ENCODE measurements at places on chromosomes 7 and 10.
A peak's percentile ranks its signal among the peaks of the same experiment; 100 is the strongest.

GRCh38 chr7:127377425-127377824 lies 15.1 kb downstream of the ZNF800 start:
- DNase-seq, result no peak

DNA sequence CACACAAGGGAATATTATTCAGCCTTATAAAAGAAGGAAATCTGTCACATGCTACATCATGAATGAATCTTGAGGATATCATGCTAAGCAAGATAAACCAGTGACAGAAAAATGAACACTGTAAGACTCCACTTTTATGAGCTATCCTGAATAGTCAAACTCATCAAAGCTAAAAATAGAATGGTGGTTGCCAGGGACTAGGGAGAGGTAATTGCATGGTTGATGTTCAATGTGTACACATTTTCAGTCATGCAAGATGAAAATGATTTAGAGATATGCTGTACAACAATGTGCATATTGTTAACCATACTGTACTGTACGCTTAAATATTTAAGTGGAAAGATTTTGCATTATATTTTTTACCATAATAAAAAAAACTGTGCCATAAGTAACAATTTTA lies 1349.1 kb downstream of the XPNPEP1 start:
- no peak for DNase-seq

- no peak for DNase-seq
Measured at GRCh38 chr10:25912866-25913265, 21.2 kb upstream of the MYO3A start.

DNA sequence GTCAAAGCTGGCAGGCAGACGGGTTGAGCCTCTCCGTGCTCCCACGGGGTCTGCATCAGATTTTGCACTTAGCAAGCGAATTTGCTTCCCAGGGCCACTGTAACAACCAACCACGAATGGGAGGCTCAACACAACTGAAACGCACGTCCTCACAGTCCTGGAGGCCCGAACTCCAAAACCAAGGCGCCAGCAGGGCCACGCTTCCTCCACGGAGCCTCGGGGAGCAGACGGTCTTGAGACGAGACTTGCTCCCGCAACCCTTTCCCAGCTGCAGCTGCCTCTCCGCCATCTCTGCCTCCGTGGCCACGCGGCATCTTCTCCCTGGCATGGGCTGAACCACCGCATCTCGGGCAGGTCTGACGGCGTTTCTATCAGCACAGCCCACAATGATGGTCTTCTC lies 30.2 kb upstream of the INSIG1 start:
- DNase-seq, result no peak

GRCh38 chr7:76326646-76327233 lies 24.3 kb downstream of the HSPB1 start:
- DNase-seq, result no peak

DNA sequence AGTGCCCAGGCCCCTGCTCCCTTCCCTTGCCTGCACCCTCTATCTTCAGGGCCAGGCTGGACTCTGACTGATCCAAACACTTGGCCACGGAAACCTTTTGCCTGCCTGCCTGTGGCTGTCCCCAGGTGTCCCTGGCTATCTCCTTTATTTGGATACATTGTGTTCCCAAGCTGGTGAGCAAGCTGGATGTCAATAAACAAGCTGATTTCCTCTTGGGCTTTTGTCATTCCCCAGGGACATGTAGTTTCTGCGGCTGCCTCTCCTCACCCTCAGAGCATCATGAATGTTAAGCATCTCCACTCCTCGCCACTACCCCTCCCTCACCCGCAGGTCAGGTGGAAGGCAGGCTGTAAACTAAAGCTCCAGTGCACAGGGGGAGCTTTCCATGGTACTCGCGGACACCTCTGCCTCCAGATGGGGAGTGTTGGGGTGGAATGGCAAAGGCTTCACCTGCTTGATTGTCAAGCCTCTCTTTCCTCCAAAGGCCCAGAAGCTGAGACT lies 6.9 kb downstream of the GHRHR start:
- DNase-seq, result no peak

DNA sequence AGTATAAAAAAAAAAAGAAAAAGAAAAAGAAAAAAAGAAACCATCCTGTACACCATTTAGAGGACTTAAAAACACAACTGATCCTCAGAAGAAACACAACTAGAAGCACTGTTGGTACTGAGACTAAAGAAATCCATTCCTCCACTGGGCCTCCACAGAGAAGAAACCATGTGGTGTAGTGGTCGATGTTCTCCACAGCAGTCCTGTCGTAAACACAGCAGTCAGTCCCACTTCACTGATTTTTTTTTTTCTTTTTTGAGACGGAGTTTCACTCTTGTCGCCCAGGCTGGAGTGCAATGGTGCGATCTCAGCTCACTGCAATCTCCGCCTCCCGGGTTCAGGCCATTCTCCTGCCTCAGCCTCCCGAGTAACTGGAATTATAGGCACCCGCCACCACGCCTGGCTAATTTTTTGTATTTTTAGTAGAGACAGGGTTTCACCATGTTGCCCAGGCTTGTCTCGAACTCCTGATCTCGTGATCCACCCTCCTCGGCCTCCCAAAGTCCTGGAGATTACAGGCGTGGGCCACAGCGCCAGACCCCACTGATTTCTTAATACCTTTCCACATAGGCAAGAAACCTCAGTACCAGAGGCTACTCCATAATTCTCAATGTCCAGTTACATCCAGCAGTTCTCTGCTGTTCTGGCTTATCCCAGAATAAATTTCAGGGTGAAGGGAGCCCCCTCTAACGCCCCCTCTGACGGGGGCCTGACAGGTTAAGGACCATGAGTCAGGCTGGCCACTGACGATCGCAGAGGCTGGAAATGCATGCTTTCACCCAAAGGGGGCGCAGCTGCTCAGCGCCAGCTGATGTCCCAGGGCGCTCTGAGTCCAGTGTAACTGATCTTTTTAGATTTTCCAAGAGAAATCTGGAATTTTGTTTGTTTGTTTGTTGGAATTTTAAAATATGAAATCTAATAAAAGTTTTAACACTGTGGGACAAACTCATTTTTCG lies 24.8 kb upstream of the FFAR4 start:
- peak; percentile 67 for DNase-seq

GRCh38 chr7:26307226-26307625 lies 15.6 kb downstream of the SNX10 start:
- no peak for DNase-seq

DNA sequence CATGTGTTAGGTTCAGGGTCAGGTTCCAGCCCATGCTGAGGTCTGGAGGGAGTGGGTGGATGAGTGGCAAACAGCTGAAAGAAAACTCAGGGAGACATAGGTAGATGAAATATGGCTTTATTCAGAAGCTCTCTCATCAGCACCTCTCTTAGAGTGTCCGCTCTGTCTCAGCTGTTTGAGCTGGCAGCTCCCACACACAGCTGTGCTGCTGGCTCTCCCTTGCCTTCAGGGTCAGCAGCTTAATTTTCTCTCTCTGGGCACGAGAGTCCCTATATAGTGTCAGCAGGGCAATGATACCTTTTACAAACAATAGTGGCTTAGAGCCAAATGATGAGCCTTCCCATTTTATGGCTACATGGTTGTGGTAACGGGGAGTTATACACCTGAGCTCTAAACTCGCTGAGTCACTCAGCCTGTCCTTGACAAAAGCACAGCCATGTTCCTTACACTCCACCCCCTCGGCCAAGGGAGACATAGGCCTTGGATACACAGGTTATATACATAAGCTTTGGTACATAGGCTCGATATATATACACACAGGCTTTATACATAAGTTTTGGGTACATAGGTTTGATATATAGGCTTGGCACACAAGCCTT lies 10.4 kb downstream of the RNF133 start:
- DNase-seq, result no peak

DNA sequence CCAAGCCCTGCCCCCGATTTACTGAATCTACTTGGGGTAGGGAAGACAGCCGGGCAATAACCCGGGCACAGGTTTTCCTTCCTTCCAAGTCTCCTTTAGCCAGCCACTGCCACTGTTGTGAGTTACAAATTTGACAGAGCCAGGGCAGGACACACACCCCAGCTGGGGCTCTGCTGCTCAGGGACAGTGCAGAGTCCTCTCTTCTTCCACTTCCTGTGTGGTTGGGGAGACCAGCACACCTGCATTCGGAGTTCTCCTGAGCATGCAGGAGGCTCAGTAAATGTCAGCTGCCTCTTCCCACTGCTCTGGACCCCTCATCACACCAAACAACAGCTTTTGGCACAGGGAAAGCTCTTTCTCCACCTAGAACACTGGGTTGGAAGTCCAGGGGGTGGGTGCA lies 21.3 kb downstream of the CHST15 start:
- no peak for DNase-seq

DNA sequence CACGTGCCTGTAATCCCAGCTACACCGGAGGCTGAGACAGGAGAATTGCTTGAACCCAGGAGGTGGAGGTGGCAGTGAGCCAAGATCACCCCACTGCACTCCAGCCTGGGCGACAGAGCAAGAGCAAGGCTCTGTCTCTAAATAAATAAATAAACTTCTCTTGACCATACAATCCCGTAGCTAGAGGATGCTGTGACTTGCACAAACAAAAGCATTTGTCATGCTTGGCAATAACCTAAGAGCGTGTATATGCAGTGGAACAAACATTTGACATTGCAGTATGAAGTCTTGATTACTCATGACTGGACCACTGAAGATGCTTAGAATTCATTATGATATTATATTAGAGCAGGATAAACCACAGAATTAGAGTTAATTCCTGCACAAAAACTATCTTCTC lies 1.4 kb upstream of the C7orf57 start:
- DNase-seq, result no peak

DNA sequence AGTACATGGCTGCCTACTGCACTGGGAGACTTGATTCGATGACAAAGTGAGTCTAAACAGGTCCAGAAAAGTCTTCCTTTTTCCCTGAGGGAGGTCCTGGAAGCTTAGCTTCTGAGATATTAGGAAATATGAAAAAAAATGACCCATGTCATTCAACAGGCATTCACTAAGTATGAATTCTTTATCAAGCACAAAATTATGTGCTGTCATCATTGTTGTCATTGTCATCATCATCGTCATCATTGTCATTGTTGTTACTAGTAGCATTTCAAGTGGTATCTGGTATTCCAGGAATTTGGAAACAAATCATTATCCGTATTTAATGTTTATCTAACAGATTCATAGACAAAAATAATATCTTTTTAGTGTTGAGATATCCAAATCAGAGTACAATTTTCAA lies 49.7 kb upstream of the HECTD2 start:
- DNase-seq, result no peak

GRCh38 chr7:137590071-137590755 lies 246.7 kb upstream of the PTN start:
- DNase-seq, result no peak

GRCh38 chr7:105760551-105761447 lies 115.6 kb downstream of the ATXN7L1 start:
- no peak for DNase-seq

- DNase-seq, result no peak
Measured at GRCh38 chr10:91528768-91529167, 104.1 kb downstream of the PPP1R3C start.

GRCh38 chr10:11341283-11341960 lies 270.0 kb downstream of the USP6NL start:
- DNase-seq, result no peak

GRCh38 chr7:156082048-156083040 lies 270.1 kb upstream of the SHH start:
- no peak for DNase-seq

- no peak for DNase-seq
Measured at GRCh38 chr10:93393211-93393610, 88.9 kb downstream of the MYOF start.

DNA sequence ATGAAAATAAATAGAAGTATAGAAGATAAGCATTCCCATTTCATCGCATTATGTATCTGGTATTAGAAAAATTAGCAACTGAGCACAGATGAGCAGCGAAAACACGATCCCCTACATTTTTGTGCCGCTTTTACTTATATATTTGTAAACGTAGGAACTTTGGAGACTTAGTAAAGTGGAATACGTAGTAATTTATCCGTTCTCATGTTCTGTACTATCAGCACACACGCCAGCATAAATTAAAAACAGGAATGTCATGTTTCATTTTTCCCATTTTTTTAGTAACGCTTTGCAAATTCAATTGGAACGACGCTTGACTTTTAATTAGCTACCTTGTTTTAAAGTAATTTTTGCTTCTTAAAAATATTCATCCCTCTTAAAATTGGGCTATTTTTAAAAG lies 2.4 kb downstream of the ZNRF2 start:
- DNase-seq, result no peak

DNA sequence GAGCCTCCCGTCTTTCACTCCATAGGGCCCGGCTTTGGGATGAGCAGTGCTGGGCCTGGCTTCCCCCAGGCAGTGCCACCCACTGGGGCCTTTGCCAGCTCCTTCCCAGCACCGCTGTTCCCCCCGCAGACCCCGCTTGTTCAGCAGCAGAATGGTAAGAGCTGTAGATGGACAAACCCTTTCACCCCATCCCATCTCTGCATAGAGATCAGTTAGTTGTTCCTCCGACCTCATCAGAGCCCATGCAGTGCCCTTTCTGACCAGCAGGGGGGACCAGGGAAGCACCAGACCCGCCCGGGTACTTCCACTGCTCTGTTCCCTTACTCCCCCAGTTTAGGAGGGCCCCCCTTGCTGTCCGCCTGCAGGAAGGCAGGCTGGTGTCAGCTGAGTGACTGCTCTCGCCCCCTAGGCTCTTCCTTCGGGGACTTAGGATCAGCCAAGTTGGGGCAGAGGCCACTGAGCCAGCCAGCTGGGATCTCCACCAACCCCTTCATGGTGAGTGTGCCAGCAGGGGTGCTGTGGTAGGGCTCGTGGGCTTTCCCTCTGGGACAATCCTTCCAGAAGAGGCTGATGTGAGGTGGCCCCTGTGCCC lies 9.8 kb downstream of the SAP25 start:
- peak; percentile 88 for DNase-seq

GRCh38 chr7:41481353-41481752 lies 221.5 kb downstream of the INHBA start:
- no peak for DNase-seq

- DNase-seq, result peak; percentile 45
Measured at GRCh38 chr10:122703483-122704448, 4.1 kb upstream of the C10orf120 start.

DNA sequence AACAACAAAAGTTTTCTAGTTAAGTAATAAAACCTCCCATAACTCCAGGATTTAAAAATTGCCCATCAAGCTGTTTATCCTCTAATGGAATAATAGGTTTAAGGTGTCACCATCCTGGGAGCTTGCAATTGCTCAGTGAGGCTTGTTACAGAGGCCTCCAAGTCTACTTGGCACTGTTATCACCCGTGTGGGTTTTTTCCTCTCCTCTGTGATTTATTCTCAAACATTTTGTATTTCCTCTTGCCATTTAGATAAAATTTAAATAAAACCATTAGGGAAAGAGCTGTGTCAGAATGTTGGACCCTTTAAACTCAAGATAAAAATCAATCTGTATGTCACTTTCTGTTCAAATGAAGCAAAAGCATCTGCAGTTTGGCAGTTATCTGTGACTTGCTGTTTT lies 202.6 kb downstream of the GALNT17 start:
- no peak for DNase-seq

All from D341Med (cell line).